ENCODE measurements at places on chromosomes 12 and 14.

DNA sequence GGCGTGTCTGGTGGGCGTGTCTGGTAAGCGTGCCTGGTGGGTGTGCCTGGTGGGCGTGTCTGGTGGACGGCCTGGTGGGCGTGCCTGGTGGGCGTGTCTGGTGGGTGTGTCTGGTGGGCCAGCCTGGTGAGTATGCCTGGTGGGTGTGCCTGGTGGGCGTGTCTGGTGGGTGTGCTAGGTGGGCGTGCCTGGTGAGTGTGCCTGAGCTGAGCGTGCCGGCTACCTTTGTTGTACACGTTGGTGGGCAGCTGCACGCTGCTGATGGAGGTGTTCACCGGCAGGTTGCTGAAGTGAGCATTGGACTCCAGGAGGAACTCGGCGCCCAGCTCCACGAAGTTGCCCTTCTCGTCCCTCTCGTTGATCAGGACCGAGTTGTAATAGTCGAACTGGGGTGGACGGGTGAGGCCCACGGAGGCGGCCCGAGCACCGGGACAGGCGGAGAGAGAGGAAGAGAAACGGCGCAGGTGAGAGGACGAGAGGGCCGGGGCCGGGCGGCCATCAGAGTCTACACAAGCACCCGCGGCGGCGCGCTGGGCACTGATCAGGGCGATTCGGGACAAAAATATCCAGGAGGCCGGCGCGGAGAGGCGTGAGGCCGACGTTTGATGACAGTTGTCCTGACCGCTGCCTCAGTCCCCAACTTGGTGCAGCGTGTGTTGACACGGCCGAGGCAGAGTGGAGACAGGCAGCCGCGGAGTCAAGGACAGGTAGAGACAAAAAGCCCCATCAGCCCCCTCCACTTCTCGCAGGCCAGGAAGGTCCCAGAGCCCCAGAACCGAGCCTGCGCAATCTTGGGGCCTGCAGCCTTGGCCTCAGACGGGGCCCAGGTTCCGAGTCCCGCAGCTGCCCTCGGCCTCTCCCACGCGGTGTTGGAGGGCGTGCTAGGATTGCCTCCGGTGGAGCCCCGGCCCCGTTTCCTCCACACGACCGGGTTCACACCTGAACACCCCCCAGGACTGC lies 10.5 kb downstream of the CACNA2D4 start:
- peak; percentile 2 for DNase-seq

DNA sequence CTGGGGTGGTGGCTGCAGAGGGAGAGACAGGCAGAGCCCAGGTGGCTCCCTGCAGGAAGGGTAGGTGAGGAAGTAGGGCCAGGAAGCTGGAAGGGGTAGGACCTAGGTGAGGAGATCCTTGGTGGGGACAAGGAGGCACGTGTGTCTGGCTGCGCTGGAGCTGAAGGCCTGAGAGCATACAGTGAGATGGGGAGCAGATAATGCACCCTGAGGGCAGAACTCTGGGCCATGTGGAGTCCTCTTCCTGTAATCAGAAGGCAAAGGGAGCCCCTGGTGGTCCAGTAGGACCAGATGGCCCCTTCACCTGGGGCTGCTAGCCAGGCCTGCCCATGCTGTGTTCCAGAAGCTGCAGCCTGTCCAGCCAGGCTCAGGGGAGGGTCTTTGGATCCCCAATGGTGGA lies 15.3 kb upstream of the KRT80 start:
- no peak for DNase-seq

GRCh38 chr14:96066976-96067375 lies 27.8 kb downstream of the C14orf132 start:
- DNase-seq = no peak

GRCh38 chr14:34035177-34035933 lies 84.5 kb upstream of the EGLN3 start:
- DNase-seq = no peak

GRCh38 chr12:51318846-51319599 lies 5.0 kb downstream of the BIN2 start:
- peak; percentile 82 for DNase-seq

DNA sequence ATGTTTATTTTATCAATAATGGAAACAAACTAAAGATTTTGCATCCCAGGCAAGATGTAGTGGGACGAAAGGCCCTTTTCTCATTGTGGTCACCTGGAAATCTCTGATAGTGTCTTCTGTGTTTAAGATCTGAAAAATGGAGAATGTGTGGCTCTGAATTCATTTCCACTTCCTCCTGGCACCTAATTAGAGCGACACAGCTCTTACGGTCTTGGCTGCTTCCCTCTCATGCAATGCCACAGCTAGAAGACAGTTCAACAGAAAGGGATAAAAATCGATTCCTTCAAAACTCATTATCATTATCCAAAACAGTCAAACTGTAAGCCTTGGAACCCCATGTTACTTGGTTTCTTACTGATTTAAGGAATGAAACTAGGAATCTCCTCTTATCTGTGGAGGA lies 9.3 kb downstream of the ST8SIA1 start:
- DNase-seq = no peak

GRCh38 chr12:46153268-46153872 lies 115.5 kb downstream of the SLC38A1 start:
- DNase-seq = peak; percentile 52

DNA sequence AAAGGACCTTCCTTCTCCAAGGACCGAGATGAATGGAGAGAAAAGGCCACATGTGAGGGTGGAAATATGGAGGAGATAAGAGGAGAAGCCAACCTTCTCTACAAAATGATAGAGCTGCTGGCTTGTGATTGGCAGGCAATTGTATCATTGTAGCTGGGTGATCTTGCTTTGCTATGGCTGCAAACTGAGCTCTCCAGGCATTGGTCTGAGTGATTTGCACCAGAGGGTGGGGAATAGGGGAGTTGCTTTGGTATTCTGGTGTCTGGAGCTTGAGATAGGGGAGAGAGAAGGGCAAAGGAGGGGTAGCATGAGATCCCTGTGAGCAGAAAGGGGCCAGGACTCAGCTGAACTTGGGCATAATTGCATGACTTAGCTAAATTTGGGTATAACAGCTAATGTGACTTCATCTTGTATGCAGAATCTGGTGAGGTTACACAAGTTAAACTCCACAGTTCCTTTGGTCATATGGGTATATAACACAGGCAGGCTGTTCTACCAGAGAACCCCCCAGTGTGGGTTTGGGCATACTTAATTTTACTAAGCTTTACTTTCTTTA lies 72.0 kb downstream of the FOS start:
- no peak for DNase-seq

DNA sequence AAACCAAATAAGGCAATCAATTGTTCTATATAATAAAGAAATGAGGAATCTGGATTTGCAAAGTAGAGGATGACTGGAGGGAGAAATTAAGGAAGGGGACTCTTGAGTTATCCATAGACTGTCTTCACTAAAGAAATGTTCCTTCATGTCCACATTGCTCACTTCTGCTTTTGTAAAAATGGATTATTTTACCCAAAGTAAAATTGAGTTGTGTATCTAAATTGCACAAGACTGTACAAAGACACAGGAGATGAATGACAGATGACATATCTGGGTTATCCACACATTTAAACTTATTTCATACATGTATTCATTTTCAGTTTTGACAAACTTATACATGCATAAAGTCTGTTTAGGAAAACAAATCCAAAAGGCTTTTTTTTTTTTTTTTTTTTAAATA lies 11.3 kb downstream of the ATP2B1 start:
- DNase-seq = no peak

- no peak for DNase-seq
Observed at GRCh38 chr12:57722716-57723629, 15.6 kb downstream of the AGAP2 start.

DNA sequence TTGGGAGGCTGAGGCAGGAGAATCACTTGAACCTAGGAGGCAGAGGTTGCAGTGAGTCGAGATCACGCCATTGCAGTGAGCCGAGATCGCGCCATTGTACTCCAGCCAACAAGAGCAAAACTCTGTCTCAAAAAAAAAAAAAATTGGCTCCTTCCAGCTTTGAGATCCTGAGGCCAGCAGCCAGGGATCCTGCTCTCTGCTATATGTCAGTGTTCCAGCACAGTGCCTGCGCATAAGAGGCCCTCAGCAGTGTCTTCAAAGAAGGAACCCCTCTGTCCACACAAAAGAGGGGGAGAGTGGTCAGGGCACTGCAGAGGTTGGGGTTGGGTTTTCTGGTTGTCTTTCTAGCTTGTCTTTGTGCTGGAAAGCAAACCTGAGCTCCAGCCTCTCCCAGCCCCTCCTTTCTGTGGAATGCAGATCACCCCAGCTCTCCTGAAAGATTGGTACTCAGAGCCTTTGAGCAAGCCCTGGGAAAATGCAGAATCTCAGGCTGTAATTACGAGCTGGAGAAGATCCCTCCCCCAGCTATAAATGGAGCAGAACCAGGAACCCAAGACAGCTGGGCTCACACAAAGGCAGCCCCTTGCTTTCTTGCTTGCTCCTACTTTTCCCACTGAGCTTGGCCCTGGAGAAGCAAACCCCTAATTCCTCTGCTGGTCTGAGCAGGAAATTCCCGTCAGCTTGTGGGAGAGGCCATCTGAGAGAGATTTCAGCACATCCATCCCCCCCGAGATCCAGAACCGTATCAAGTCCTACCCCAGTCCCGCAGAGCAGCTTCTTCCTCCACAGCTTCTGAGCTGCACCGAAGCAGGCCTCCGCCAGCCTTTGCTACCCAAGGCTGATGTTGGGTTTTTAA lies 205.7 kb downstream of the ZFP36L1 start:
- DNase-seq = no peak

DNA sequence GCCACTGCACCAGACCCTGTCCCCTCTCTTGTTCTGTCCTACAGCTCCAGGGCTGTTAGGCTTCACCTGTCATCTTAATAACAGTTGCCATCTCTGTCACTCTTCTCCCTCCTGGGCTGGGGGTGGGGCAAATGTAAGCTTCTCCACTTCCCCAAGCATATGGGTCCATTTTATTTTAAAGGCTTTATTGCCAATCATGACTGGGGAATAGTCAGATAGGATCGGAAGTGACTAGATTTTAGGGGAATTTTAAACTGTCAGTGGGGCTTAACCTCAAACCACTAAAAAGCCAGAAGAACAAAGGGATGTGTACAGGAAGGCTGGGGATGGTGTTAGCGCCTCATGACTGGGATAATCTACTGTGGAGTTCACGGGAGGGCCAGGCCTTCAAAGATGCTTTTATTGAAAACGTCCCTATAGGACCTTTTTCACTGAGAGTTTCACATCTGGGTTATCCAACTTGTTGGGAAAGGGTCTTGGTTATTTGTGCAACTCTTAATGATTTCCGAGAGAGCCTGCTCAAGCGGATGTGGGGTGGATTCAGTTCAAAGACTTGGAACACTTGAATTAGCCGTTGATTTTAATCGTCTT lies 41.6 kb downstream of the CHST11 start:
- DNase-seq = peak; percentile 67

GRCh38 chr14:32608857-32609256 lies 279.8 kb downstream of the AKAP6 start:
- no peak for DNase-seq

DNA sequence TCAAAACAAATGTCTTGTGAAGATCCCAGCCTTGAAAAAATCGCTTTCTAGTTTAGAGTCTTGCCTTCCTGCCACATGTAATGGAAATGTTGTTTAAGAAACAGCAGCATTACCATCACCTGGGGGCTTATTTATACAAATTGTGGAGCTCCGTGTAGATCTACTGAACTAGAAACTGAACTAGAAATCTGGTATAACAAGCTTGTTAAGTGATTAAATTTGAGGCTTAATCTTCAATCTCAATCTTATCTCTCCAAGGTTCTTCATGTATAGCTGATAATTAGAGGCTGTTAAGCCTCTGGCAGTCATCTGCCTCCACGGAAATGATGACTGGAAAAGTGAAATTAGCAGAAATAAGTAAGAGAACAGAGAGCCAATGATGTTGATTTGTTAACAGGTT lies 92.0 kb upstream of the FGD4 start:
- no peak for DNase-seq

DNA sequence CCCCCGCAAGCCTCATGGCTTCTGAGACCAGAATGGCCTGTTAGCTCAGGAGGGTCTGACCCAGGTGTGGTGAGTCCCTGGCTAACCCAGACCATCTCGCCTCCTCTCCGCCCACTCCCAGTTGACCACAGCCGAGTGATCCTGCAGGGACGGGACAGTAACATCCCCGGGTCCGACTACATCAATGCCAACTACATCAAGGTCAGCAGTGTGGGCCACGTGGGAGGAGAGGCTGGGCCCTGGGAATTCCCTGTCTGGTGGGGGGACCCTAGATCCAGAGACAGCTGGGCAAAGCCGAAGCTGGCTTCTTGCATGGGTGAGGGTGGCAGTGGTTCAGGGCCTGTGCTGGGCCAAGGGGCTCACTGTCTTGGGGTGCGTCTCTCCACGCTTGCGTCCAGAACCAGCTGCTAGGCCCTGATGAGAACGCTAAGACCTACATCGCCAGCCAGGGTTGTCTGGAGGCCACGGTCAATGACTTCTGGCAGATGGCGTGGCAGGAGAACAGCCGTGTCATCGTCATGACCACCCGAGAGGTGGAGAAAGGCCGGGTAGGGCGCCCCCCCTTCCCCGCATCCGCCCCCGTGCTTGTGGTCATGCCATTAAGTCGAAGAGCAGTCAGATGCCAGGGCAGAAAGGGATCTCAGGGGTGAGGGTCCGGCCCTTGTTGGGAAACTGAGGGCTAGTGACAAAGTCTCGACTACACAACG lies 5.0 kb downstream of the PTPN6 start:
- DNase-seq = no peak

DNA sequence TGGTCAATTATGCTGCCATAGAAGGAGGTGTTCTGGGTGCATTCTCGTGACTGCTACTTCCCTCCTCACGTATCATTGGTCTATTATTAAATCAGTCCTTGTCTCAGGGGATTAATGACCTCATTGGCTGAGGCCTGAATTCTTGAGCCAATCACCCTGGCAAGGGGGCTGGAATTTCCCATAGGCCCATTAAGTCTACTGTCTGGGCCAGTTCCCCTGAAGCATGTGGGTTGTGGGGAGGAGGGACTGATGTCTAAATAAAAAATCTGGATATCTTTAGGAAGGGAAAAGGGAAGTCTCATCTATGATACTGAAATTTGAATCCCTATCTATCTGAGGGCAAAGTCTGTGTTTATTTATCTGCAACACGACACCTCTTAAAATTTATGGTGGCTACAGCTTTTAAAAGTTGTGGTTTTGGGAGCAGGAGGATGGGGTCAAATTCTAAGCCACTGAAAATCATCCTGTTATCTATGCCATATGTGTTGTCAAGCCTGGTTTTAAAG lies 71.9 kb downstream of the DYRK2 start:
- DNase-seq = no peak

DNA sequence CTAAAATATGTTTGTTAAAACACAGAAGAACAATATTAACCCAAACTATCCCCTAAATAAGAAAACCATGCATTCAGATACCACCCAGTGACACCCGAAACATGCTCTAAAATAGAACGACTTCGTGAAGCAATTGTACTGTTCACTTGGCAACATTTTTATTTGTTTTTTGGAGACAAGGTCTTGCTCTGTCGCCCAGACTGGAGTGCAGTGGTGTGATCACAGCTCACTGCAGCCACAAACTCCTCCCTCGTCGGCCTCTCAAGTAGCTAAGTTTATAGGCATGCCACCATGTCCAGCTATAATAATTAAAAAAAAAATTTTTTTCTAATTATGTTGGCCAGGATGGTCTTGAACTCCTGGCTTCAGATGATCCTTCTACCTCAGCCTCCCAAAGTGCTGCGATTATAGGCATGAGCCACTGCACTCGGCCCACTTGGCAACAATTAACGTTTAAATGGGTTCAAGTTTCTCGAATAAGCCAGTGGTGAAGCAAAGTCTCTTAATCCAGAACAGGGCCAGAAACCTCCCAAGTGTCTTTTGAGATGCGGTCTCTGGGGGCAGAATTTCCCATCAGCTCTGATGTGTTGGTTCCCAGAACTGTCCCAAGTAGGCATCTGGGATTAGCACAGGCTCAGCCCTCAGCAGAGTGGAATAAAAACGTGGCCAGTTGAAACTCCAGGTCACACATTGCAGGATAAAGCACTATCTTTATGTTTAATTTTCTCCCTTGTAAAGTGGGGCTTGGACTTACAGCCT lies 74.5 kb downstream of the TMCC3 start:
- no peak for DNase-seq

- no peak for DNase-seq
Observed at GRCh38 chr12:62919838-62920237, 15.1 kb downstream of the PPM1H start.

Measured in CD4-positive, alpha-beta T cell treated with Interleukin-4 for 4 hours (primary cell).